ENCODE measurements at places on chromosomes 5 and 9.
A peak's percentile ranks its signal among the peaks of the same experiment; 100 is the strongest.

GRCh38 chr5:59320420-59320819, 573.1 kb downstream of the PDE4D start:
- DNase-seq, result no peak

DNA sequence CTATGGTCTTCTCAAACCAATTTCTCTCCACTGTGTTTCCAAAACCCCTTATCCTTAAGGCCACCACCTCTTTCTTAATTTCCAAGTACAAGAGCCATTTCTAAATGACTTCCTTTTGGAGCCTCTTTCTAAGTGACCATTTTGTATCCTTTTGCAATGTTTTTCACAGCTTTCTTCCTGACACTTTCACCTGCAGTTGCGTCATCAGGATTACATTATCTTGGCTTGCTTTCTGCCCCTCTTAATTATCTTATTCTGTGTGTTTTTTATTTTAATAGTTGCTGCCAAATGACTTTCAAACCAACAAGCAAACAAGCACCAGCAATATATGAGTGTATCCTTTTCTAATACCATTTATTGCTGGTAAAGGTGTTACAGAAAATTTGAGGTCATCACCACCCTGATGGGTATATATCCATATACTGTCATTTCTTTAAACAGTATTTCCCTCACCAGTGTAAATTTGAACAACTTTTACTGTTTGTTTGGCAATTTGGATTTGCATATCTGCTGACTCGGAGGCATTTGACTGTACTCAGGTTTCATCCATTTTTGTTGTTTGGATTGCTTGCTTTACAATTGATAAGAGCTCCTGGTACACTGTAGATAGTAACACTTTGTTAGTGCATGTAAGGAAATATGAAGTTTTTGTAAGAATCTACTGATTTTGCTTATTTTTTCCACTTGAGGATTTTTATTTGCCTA, 5.4 kb upstream of the ANXA1 start:
- no peak for DNase-seq

GRCh38 chr5:119808474-119808873, 179.1 kb downstream of the FAM170A start:
- peak; percentile 4 for DNase-seq

- peak; percentile 32 for DNase-seq
Measured at GRCh38 chr9:133737774-133738639, at the start of gene SARDH. SARDH (minus strand) TSS chr9:133738352; CDS start chr9:133734173, 4,179 bp downstream.

DNA sequence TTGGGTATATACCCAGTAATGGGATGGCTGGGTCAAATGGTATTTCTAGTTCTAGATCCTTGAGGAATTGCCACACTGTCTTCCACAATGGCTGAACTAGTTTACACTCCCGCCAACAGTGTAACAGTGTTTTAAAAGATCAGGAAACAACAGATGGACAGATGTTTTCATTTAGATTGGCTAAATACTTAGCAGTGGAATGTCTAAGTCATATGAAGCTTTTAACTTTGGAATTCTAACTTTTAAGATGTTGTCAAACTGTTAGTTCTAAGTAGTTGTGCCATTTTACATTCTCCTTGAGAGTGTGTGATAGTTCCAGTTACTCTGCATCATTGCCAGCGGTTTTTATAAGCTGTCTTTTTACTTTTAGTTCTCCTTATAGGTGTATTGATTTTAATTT, 688.8 kb downstream of the SEMA5A start:
- peak; percentile 45 for DNase-seq

- DNase-seq, result no peak
Measured at GRCh38 chr9:129359162-129359811, 181.2 kb upstream of the IER5L start.

- no peak for DNase-seq
Measured at GRCh38 chr5:173679909-173680630, 63.6 kb upstream of the BOD1 start.

DNA sequence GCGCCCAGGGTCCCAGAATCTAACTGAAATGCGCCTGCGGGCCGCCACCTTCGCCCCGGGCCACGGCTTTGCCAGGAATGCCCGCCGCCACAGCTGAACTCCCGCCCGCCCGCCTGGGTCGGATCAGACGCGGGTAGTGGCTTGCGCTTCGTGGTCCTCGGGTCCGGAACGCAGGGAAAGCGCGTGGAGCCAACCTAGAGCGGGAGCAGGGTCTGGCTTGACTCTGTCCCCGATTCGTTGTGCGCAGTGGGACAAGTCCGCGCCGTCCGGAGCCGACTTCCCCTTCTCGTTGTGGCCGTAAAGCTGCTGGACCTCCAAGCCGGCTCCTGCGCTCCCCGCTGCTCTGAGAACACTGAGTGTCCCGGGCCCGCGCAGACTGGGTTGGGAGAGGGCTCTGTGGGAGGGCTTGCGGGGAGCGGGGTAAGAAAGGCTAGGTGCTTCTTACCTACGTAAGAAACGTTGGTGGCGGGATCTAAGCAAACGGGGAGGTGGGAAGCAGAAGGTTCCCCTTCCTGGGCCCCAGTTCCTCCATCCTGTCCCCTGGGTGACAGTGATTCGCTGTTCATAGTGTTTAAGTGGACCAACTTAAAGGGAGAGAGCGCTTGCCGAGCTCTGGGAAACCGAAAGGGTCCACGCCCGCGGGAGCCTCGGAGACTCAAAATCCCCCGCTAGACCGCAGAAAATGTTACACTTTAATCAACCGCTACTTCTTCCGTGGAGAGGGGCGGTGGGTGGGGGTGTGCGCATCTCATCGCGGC, 4.4 kb upstream of the FOXE1 start:
- DNase-seq, result no peak

- no peak for DNase-seq
Measured at GRCh38 chr5:147985608-147986007, 78.2 kb upstream of the SPINK5 start.
